ENCODE measurements at places on chromosomes 3 and 15. TPM values are rescaled to one million over a fixed set of nuclear protein-coding genes. Genes with fewer than 3 reads are reported as not detected.

Gene CCR9
- not detected for total RNA-seq

Gene IDH2
- total RNA-seq: 48.2 TPM

Gene HGD
- 2.8 TPM for total RNA-seq

Gene THRB
- total RNA-seq: 14.8 TPM

Gene PLSCR2
- total RNA-seq: not detected

Gene RTP3
- not detected for total RNA-seq

Gene MRPL46
- total RNA-seq: 18.6 TPM

Gene SEMA6D
- 9.4 TPM for total RNA-seq

Gene FRMD4B
- 67.8 TPM for total RNA-seq

Gene CAMP
- total RNA-seq: 15.4 TPM

Gene ZDHHC3
- total RNA-seq: 179 TPM

Gene PLS1
- total RNA-seq: 27.1 TPM

Gene GOLGA6L4
- 1.5 TPM for total RNA-seq

Gene ZNF860
- total RNA-seq: 1.2 TPM

Gene MTFMT
- total RNA-seq: 29.5 TPM

Gene CACNA2D2
- 213 TPM for total RNA-seq

Gene UBE2E2
- 44.6 TPM for total RNA-seq

Gene AGBL1
- total RNA-seq: 23.0 TPM

Gene IL12A
- 0.52 TPM for total RNA-seq

Gene GABRA5
- total RNA-seq: not detected

Gene ZNF662
- 4.1 TPM for total RNA-seq

Gene C3orf20
- not detected for total RNA-seq

Gene SLC26A6
- total RNA-seq: 56.7 TPM

Gene SEMA5B
- total RNA-seq: not detected

Gene UBAP1L
- 4.9 TPM for total RNA-seq

Gene ACKR2
- not detected for total RNA-seq
